ENCODE measurements at places on chromosomes 5 and 9.

DNA sequence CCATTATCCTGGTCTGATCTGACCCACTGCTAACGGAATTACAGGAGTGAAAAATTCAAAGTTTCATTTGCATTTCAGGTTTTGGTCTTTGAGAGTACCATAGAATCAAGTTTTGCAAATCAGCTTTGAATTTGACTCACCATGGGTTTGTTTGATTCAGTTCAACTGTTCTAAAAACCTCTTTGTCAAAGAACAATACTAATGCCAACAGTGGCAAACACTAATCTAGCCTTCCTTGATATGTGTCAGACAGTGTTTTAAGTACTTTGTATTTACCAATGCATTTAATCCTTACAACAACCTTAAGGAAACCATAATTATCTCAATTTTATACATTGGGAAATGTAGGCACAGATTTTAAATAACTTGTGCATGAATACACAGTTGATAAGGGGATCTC lies 10.1 kb upstream of the FSD1L start:
- DNase-seq = no peak

- DNase-seq = no peak
These were observed 145.8 kb upstream of the MEF2C start for GRCh38 chr5:89028595-89029285.

GRCh38 chr5:99900302-99900852 lies 634.8 kb upstream of the FAM174A start:
- no peak for DNase-seq

- no peak for DNase-seq
These were observed 36.6 kb downstream of the DMRT3 start for GRCh38 chr9:1013021-1013420.

GRCh38 chr5:159951387-159951786 lies 35.1 kb downstream of the ADRA1B start:
- DNase-seq = no peak

DNA sequence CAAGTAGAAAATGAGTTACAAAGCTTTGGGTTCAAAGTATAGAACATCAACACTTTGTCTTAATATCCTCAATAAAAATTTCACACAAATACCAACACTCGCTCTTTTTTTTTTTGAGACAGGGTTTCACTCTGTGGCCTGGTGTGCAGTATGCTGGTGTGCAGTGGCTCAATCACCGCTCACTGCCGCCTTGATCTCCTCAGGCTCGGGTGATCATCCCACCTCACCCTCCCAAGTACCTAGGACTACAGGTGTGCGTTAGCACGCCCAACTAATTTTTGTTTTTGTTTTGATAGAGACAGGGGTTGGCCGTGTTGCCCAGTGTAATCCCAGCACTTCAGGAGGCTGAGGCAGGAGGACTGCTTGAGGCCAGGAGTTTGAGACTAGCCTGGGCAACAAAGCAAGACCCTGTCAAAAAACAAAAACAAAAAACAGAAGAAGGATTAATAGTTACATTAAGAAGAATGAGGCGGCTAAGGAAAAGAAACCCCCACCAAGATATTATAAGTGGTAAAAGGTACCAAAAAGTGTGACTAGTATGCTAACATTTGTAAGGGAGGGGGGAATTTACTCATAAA lies 20.3 kb downstream of the FNBP1 start:
- no peak for DNase-seq

DNA sequence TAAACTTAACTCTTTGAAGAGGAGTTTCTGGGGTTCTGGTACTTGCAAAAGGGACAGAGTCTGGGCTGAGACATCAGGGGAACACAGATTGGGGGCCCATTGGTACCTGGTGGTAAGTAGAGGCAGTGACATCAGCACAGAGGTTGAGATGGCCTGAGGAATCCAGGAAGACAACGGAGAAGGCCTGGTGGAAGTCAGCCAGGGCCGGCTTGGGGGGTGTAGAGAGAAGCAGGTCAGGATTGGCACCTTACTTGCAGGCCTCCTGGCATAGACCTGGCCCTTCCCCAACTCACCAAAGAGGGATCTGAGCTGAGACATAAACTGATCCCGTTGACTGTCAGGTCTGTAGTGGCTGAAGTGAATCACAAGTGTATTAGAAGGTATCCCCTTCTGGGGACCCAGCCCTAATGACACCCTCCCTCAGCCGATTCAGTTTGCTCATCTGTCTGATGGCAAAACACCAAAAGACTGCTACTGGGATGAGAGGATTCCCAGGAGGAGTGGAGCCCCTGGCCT lies 5.5 kb downstream of the NOL6 start:
- no peak for DNase-seq

GRCh38 chr9:131585375-131585774 lies 40.1 kb downstream of the PRRT1B start:
- peak; percentile 94 for DNase-seq

- no peak for DNase-seq
These were observed 17.6 kb downstream of the TNFAIP8 start for GRCh38 chr5:119373449-119373858.

- DNase-seq = peak; percentile 96
These were observed 156.3 kb upstream of the IER5L start for GRCh38 chr9:129334105-129334935.

DNA sequence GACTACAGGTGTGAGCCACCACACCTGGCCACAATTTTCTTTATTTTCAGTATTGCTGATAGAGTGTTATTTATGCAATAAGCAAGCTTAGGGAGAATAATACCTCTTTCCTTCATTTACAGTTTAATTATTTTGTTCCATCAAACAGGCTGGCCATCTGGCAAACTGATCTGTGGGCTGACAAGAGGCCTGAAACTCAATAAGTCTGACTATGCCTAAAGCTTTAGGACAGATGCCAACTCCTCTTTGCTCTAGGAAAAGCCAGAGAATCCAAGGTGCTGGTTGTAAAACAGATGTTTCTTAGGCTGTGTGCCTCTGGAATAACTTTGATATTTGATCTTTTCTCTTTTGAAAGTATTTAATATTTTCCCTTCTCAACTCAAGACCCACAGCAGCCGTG lies 98.4 kb downstream of the TARS1 start:
- no peak for DNase-seq

GRCh38 chr9:134336228-134336627 lies 10.0 kb downstream of the RXRA start:
- no peak for DNase-seq

GRCh38 chr9:134545215-134545542 lies 96.4 kb upstream of the COL5A1 start:
- no peak for DNase-seq

DNA sequence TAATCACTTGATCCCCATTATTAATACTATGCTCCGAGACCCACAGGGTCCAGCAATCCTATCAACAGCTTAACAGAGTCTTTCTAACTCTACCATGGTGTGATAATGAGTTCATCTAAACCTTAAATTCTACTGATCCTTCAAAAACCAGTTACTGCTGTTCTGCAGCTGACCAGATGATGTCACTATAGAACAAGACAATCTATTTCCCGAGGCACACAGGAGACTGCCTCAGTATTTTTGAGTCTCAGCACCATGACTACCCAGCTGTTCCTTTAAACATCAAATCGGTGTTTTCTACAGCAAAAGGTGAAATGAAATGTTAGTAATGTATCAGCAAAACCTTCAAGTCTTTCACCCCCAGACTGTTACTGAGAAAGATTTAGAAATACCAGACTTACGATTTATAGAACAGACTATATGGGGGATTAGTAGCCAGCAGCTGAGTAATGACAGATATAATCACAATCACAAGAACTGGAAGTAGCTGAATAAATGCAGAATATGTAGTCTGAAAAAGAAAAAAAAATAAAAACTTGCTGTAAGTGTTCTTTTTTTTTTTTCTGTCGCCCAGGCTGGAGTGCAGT lies 16.9 kb downstream of the DNAJC18 start:
- peak; percentile 47 for DNase-seq

Data from HL-60 (cell line).